Muscle of leg (tissue), 16 donors: ENCODE measurements at places on chromosomes 2 and 18. TPM values are rescaled to one million over a fixed set of nuclear protein-coding genes. Genes with fewer than 3 reads are reported as not detected.

DNA sequence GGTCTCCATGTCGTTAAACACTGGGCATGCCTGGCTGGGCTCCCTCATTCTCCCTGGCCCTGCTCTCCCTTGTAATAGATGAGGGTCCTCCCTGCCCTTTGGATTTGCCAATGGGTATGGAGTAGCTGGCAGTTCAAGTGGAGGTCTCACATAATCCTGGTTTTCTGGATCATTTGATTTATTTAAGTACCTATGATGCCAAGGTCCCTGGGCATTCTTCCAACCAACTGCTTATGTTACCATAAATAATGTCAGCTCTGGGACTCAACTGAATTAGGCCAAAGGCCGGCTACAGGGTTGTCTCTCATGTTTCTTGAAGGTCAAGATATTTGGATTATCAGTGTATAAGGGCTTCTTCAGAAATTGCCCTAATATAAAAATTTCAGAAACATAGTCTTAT is 104.9 kb upstream of the LYPD6 start:
- peak; percentile 14 for DNase-seq

GRCh38 chr2:216653931-216654365 is 20.7 kb downstream of the IGFBP2 start:
- DNase-seq = no peak

GRCh38 chr18:29378651-29379136 is 1201.8 kb upstream of the CDH2 start:
- DNase-seq = peak; percentile 26

GRCh38 chr18:46891742-46892214 is 25.5 kb downstream of the PIAS2 start:
- DNase-seq = no peak

DNA sequence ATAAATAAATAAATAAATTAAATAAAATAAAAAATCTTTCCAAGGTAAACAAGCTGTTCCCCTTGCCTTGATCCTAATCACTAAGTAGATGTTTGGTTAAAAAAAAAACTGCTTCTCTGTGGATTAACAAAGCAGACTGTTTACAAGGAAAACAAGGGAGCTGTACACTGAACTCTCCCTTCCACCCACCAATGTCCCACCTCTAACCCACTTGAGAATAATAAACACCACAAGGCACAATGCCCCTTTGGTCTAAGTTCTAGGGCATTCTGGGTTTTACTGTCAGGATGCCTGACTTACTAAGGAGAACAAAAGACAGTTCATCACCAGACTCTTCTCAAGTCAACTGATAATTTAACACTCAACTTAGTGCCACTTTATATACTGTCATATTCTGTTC is 83.5 kb downstream of the NCKAP1 start:
- no peak for DNase-seq

- DNase-seq = peak; percentile 5
Measured at GRCh38 chr2:169173876-169174275, 104.5 kb downstream of the DHRS9 start.

GRCh38 chr18:58348517-58348916 is 280.4 kb downstream of the ALPK2 start:
- DNase-seq = no peak

CNDP1 gene
- polyA plus RNA-seq = 0.49 TPM

DCDC2C gene
- 0.73 TPM for polyA plus RNA-seq

SLC4A5 gene
- 1.2 TPM for polyA plus RNA-seq

HOXD10 gene
- not detected for polyA plus RNA-seq

GKN1 gene
- polyA plus RNA-seq = not detected

ENOSF1 gene
- 34.3 TPM for polyA plus RNA-seq

ZDBF2 gene
- polyA plus RNA-seq = 9.8 TPM
